ENCODE measurements at places on chromosomes 4 and X.

GRCh38 chrX:106802388-106803275 is at the start of gene TBC1D8B:
Gene TBC1D8B, plus strand, starts transcription at chrX:106802673. Its CDS starts 181 bp downstream, at chrX:106802854.
- DNase-seq: peak; percentile 72

DNA sequence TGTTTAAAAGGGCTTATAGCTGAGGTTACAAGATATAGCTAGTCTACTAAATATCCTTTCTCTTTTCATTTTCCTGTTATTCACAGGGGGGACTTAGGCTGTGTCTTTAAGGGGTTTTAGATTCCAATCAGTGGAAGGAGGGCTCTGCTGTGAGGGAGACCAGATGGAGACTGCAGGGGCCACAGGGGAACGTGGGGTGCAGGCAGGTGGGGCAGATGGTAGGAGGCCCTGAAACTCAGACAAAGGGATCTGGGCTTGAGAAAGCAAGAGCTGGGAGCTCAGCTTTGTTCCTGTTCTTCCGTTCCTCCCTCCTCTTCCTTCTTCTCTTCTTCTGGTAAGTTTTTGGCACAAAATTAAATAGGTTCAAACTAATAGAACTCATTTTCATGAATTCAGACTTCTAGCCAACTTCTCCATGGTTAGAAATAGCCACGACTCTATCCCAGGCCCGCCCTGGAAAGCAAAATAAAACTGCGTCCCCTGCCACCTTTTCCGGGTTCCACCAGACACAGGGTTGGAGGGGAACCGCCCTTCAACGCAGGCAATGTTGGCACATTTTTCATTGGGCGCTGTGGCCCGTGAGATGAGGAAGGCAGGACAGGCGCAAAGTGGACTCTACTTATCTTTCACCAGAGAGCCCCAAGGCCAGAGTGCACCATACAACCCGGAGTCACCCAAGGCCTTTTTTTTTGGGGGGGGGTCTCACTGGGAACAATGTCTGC is 3.5 kb upstream of the TMSB4X start:
- DNase-seq: no peak

- DNase-seq: no peak
Measured at GRCh38 chr4:186161138-186161537, 30.2 kb upstream of the CYP4V2 start.

GRCh38 chrX:95441836-95442235 is 1242.8 kb upstream of the DIAPH2 start:
- DNase-seq: no peak

DNA sequence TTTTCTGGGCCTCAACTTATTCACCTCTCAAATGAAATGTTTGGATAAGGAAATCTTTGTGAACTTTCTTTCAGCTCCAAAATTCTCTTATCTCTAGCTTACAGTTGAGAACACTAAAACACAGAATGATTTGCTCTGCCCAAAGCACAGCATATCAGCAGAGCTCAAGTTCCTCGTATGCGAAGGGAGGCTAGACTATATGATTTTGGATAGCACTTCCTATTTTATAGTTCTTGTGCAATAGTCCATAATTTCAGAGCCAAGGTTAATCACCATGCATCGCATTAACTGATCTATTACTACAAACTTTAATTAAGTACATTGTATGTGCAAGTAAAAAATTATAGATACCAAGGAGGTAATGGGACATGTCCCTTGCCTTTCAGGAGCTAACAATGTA is 27.0 kb upstream of the KLHL13 start:
- no peak for DNase-seq

DNA sequence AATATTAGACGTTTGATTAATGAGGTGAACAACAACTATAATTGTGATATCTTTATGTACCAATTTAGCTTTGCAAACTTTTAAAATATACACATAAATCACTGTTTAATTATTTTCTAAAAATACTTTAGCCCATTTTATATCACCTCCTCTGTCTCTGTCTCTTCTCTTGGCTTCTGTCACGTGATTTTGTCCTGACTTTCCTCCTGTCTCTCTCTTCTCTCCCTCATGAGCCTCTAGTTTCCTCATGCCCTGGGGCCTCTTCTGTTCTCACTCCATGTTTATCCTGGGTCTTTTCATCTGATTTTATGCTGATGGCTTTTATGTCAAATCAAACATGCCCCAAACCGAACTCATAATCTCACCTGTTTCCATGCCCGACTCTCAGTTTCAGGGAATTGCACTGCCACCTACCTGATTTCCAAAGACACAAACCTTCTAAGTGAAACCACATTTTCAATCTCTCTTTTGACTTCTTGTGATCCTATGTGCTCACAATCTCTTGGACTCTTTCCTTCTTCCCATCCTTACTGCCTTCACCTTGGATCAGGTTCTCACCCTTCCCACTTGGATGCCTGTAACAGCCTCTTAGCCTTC is 303.0 kb upstream of the GALNT7 start:
- DNase-seq: no peak

- no peak for DNase-seq
Measured at GRCh38 chr4:138573246-138573645, 331.1 kb upstream of the SLC7A11 start.

GRCh38 chr4:4474476-4474875 is 67.4 kb downstream of the STX18 start:
- no peak for DNase-seq

DNA sequence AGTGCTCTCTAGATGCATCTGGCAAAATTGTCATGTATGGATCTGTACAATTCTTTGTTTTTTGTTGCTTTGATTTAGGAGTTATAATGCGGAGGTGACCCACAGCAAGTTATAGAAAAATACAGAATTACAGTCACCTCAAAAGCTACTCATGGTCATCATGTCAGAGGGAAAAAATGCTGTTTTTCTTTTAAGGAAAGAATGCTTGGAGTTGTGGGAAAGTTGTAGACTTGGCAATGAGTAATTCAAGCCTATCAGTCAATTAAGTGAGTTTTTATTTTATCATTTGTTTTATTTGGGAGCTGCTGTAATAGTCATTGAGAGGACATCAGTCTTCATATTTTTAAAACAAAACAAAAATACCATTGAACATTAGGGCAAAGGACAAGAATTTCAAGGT is 16.4 kb downstream of the FHL1 start:
- DNase-seq: no peak

DNA sequence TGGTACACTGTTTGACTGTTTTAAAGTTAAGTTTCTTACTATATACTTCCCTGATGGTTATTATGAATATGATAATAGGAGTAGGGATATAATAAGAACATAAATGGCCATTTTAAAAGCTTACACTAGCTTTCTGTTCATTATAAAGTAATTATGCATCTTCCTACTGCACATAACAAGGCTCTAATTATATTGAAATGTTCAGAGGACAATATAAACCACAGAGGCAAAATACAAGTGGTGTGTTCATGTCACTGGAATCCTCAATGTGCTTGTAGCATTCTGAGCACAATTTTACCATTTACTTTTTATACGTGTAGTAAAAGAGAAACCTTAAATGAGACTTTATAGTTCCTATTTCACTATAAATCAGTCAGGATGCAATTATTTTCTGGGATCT is 268.3 kb downstream of the TMA16 start:
- no peak for DNase-seq

DNA sequence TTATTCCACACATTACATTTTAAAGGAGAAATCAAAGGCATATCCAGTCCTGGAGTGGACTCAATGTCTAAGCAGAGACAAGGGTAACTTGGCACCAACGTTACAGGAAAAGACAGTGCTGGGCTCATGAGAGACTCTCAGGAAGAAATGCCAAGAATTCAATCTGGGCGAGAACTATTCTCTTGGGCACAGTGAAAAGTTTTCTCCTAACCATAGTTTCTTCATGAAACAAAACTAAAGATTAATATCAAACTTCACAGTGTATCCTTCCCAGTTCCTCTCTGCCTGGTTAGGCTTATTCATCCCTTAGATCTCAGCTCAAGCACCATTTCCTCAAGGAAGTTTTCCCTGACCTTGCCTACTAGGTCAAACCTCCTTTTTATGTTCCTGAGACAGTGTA is 109.4 kb upstream of the TLL1 start:
- DNase-seq: no peak

GRCh38 chr4:81506731-81507130 is 35.0 kb upstream of the RASGEF1B start:
- no peak for DNase-seq
